Mammary epithelial cell (primary cell): ENCODE measurements at places on chromosomes 6 and 20.

DNA sequence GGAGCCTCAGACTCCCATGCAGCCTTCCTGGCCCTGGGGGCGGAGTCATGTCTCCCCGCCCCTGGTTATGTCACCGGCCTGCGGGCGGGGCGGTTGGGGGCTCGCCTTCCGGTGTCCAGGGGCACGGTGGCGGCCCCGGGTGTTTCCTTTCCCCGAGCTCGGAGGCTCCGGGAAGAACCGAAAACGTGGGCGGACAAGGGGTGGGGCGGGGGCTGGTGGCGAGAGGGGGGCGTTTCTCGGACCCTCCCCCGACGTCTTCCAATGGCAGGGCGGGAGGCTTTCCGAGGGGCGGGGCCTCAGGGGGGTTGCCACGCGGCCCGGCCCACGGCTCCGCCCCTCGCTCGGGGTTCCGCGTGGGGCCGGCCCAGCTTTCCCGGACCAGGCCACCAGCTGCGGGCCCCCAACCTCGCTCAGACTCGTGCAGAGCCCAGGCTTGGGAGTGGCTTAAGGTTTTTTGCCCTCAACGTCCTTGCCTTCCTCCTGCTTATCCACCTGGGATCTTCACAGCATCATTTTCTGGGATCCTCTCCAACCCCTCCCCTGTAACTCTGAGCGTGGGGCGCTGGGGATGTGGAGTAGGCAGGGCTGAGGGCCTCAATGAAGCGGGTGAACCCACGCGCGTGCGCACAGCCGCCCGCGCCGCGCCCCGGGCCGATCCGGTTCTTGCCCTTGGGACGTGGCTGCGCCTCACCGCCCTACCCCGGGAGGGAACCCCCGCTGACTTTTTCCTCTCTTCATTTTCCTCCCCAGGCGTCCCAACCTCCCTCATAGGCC, 2.1 kb upstream of the NRN1 start:
- peak; percentile 80 for DNase-seq

DNA sequence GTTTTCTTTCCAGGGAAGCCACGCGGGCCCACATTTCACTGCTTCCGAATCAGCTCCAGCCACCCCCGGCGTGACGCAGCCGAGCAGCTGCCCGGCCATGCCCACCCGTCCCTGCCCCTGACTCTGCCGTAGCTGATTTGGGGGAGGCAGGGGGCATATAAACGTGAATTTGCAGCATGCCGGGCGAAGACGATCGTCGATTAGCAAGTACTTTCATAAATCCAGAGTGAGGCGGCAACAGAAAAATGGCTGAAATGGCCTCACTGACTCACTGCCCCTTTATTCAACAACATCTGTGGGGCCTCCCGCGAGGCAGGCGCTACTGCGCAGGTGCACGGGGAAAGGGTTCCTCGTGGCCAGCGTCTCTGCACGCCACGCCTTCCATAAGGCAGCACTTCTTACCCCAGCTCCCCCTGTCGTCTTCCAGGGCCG, 118.0 kb downstream of the DLL1 start:
- DNase-seq: no peak

- DNase-seq: no peak
Measured at GRCh38 chr6:51618563-51618962, 468.9 kb downstream of the PKHD1 start.

DNA sequence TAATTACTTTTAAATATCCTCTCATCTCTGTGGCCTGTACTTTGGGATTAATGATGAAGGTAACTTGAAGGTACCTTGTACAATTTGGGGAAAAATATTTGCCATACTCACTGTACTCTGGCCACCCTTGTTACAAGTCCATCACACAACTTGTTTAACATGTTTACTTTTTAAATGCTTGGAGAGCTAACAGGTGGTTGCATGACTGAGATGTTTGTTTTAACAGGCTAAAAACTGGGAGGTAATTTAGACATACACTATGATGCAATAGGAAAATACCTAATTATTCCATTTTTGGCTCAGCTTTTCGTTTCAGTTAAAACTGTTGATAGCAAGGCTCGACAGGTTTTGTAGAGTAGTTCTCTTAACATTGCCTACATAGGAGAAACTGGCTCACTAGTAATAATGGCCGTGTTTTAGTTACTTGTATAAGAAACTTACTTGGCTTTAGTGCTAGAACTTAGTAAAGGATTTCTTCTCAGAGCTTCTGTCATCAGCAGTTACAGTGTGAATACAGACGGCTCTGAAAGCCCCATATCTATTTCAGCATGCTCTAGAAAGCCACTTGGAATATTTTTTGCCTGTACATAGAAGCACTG, 489.8 kb upstream of the SOX4 start:
- DNase-seq: peak; percentile 31

DNA sequence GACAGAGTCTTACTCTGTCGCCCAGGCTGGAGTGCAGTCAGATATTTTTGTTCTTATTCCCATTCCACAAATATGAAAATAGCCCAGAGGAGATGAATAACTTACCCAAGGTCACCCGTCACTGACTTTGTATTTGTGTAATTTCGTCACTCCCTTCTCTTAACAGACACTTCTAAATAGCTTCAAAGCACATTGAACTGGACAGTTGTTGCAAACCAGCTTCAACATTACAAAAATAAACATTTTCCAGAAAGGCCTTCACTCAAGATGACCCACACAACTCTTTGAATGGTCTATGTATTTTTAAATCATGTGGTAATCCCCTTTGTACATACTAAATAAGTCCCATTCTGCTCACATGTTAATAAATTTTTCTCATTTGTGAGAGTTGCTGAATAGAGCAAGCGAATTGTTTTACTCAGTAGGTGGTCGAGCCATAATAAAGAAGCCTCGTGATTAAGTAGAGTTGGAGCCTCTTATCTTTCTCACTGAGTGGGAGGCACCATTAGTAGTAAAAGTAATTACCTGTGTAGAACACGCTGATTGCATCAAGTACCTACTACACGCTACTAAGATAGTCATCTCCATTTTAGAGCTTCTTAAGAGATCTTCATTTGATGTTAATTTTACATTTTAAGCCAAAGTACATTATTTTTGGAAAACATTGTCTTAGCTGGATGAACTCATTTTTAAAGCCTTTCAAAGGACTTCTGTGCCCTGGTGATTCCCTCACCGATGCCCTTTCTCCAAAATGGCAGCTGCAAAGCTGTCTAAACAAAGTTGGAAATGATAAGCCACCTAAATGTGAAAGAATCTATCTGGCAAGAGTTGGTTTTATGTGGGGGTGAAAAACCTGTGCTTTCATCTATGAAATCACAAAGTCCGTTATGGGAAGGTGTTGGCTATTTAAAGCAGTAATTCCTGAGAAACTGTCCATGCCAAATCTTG, 110.0 kb downstream of the TSHZ2 start:
- DNase-seq: no peak

GRCh38 chr6:2871953-2872352, 30.3 kb upstream of the SERPINB1 start:
- DNase-seq: no peak

DNA sequence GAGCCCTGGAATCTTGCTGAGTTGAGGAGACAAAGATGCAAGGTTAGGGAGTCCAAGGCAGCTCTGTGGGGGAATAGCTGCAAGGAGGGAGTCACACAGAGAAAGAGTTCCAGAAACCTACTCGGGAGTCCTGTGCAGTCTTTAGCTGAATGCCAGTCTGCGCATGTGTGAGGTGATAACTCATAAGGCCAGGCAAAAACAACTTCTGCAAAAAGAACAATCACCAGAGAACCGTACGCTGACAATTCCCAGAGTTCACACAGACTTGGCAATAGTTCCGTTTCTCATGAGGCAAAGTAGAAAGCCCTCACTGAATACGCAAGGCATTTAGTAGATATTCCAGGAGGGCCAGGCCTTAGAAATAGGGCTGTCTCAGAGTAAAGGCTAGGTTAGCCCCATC, 135.2 kb upstream of the TAB2 start:
- no peak for DNase-seq
